ENCODE measurements at places on chromosomes 2 and 18.

DNA sequence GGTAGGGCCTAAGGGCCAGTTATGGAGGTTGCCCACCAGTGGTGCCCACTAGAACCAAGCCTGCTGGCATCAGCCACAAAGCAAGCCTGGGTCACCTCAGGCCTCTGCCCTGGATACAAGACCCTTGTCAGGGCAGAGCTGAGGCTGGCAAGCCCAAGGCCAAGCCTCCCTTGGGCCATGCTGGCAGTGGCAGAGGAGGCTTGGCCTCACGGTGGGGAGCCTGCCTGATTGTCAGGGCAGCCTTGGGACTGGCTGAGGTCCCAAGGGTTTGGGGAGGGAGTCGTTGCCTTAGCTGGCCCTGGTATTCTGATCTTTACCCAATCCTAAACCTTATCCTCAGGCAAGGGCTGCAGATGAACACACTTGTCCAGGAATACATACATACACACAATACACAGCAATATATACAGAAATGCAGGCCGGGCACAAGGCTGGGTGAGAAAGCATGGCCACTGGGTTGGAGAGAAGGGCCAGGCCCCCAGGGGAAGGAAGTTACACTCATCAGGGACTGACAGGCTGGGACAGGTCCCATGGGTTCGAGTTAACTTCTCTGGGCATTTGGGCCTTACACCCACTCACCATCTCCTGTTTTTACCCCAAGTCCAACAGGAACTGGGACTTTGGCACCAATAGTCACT is 21.0 kb downstream of the CCT7 start:
- DNase-seq: no peak

DNA sequence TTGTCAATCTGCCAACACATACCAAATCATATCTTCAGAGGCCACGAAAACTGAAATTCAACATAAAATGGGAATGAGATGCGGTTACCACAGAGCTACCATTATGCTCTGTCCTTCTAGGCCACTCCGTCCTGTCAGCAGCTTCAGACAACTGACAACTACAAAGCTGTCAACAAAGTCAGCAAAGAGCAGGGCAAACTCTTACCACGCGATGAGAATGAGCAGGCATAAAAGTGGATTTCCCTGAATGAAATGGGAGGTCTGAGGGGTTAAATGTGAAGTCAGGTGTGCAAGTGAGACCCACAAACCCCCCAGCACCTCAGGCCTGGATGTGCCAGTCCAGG is 130.1 kb downstream of the LNPK start:
- no peak for DNase-seq

DNA sequence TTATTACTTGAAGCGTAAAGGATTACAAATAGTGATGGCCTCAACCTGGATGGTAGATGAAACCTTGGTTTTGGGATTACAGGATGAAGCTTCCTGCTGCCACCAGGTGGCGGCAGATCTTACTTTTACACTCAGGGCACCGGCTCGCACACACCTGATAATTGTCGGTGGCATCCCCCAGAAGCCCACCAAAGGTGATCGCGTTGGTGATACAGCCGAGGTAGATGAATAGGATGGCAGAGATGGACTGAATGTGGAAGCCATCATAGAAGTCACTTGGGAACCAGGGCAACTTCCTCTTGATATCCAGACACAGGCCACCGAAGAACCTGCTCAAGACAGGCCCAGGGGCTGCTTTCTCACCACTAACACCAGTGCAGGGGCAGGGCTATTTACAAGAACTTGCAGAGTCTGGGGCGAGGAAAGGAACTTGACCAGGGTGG is 51.8 kb downstream of the MTHFD2 start:
- DNase-seq: peak; percentile 16

- DNase-seq: no peak
Observed at GRCh38 chr2:12110481-12110880, 364.0 kb downstream of the LPIN1 start.

- DNase-seq: peak; percentile 84
Observed at GRCh38 chr2:95760806-95761525, 169.2 kb downstream of the TRIM43 start.

- DNase-seq: no peak
Observed at GRCh38 chr2:75375646-75376582, 176.6 kb upstream of the TACR1 start.

DNA sequence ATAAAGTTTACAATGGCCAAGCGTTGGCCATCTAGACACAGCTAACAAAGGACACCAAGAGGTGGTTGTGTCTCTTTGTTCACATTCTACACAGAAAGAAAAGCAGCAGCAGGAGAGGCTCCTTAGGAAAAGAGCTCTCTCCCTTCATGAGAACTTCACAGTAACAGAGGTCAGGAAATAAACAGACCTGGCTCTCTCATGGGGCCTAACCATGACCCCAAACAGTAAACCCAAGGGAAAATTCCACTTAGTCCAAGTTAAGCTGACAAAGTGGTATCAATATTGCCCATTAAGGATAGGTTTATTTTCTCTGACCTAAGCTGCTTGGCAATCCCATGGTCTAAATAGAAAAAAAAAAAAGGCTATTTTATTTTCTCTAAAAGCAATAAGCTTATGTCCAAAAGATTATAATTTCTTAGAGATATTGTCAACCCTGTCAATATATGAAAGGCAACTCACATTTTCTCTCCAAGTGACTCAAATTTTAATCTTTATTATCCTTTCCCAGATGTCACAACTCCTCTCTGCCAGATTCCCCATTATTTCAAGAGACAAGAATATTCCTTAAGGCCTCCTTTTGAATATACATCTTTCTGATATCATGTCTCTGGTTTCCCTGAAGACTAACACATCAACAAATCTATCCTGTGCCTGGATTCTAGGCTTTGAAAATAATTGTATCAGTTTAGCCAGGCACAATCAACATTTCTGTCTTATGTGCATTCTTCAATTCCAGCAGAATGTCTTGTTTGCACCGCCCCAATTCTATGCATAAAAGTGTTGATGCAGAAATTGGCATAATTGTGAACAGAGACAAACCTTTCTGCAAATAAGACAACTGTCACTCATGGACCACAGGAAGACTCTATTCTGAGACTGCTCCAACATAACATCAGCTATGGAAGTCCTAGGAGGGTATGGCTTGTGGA is 91.1 kb downstream of the UPP2 start:
- no peak for DNase-seq

DNA sequence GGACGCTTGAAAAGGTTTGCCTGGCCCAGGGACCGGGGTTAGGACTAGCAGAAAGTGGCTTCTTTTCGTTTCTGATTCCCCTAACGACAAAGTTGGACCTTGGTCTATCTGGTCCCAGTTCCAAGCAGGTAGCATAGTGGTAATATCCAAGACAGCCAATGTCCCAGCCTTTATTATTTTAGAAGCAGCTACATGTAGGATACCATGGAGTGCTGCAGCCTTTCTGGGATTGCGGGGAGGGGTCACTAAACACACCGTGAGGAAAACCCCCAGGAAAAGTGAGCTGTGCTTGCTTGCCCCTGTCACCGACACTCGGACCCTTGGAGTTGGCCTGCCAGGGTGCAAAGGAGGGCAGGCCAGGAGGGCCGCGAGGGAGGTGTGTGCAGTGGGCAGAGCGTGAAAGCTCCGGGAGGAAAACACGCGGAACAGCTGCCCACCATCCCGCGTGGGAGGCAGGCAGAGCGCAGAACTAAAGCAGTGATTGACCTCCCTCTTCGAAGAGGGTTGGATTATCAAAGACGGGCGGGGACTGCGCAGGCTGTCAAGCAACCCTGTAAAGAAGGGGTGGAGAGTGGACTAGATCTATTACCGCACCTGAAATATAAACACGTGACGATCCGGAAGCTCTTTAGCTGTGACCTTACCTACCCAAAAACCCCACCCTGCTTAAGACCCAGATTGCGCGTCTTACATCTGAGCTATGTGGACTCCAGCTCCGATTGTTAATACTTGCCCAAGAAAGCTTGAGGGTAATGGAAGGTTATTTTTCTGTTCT is 624 bp upstream of the MAP4K3 start:
- DNase-seq: no peak

- DNase-seq: no peak
Observed at GRCh38 chr2:44951714-44952113, 10.2 kb downstream of the SIX3 start.

DNA sequence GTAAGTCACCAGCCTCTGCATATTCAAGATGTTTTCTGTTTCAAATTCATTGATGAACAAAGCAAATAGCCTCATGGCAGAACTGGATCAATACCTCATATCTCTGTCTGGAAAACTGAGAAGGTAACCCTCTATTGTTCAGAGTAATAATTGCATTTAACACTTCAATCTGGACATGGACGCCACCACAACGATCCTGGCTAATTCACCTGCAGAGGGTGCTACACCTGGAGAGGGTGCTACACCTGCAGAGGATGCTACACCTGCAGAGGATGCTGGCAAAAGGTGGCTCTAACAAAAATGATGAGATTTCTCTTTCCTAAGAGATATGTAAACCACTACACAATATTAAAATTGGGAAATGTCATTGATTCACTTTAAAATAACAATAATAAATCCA is 183.1 kb upstream of the HNRNPA3 start:
- DNase-seq: no peak

GRCh38 chr2:62589691-62590356 is 83.8 kb upstream of the TMEM17 start:
- DNase-seq: no peak

GRCh38 chr18:7848054-7848412 is 280.9 kb downstream of the PTPRM start:
- DNase-seq: no peak

- no peak for DNase-seq
Observed at GRCh38 chr18:59232309-59233016, 12.5 kb downstream of the GRP start.

DNA sequence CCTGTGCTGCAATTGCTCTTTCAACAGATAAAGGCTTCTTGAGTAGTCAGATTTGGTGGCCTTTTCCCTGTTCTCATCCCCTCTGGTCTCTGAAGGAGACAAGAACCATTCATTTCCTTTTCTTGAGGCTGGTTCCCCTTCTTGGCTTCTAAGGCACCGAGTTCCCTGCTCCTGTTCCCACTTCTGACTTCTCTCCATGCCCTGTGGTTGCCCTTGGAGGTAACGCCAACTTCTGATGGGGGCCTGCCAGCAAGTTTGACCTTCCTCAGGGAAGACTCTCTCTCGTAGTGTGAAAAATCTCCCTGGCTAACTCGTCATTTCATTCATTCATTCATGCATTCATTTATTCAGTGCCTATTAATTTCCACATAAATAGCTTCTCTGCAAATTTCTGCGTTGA is 302.4 kb upstream of the SOX11 start:
- DNase-seq: no peak

DNA sequence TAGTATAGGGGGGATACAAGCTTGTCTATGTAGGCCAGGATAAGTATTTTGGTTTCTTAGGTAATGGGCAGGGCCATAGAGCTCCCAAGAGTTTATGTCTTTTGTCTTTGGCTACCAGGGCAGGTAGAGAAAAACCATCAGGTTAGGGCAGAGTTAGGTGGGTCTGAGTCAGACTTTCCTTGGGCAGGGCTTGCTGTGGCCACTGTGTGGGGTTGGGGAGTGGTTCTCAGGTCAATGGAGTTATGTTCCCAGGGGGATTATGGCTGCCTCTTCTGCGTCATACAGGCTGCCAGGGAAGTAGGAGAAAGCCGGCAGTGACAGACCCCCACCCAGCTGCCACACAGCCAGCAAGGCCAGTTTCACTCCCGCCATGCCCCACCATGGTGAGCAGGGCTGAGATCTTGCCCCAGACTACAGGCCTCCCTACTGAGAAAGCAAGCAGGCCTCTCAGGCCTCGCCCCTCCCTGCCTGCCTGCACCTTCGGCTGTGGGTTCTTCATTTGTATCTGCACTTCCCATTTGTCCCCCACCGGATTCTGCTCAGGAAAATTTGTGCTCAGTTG is 55.5 kb downstream of the RPIA start:
- no peak for DNase-seq

DNA sequence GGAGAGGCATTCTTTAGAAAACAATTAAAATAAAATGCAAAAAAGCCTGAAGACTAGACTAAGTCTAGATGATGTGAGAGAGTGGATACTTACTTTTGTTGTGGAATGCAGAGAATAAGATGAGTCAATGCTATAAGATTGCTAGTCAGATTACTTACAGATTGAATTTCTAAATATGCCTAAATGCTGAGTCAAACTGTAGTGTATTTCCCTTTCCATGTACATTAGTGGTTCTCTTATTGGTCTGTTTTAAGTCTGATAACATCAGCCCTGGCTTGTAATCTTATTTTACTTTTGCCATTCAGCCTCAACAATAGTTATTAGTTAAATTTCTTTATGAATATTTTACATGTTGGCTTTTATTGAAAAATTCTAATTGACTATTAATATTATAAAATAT is 702.7 kb downstream of the SOCS6 start:
- no peak for DNase-seq

GRCh38 chr2:46862514-46862913 is 53.1 kb downstream of the MCFD2 start:
- DNase-seq: no peak

GRCh38 chr18:49698525-49699025 is 114.8 kb downstream of the ACAA2 start:
- DNase-seq: no peak

All from SJSA1 (cell line).